ENCODE measurements at places on chromosomes 12 and 14.

DNA sequence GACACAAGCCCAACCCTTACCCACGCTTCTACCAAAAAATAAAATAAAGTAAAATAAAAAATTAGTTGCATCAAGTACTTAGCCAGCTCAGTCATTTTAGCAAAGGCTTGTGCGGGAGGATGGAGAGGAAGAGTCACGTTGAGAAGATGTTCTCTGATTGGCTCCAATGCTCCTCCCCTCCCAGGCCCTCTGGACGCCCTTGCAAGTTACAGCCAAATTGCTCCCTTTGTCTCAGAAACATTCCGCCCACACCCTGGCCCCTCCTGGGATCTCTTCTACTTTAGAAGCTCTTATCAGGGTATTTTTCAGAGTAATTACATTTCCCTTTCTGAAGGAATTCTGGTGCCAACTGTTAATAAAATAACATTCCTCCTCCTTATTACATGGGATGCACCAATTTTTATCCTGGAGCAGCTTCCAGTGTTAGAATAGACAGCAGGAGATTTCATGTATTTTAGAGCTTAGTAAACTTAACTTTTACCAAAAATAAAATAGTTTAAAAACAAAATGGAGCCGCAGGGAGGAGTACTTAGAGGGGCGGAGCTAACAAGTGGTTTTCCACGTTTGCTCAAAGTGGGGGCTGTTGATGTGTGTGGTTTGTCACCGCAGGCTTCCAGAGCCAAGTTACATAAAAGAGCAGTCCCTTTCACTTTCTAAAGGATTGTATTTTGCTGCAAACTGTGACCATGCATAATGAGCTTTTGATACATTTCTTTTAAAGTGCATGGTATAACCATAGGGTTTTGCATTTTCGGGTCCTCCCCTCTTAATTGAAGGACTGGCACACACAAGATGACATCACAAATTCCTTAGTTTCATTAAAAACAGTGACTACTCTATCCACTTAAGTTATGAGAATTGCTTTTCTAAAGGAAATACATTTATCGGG, 71.7 kb upstream of the RAP1B start:
- no peak for DNase-seq

DNA sequence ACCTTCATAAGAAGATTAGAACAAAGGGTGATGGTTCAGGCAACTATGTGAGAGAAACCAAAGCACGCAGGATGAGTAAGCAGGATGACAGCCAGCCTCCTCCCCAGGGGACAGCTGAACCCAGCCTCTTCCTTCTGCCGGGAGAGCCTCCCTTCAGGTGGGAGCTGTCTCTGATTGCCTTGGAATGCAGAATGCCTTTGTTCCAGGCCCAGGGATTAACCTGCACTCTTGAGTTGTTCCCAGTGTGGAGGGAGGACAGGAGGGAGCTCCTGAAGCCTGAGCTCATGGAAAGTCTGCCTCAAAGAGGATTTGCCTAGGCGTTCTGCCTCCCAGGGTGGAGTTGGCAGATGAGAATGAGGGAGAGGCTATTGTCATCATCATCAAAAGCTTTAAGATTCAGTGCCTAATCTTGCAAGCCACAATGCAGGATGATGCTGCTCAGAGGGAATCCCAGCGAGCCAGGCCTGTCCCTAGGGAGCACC, 3.6 kb upstream of the KRT6A start:
- no peak for DNase-seq

GRCh38 chr14:34018564-34019244, 67.8 kb upstream of the EGLN3 start:
- no peak for DNase-seq

DNA sequence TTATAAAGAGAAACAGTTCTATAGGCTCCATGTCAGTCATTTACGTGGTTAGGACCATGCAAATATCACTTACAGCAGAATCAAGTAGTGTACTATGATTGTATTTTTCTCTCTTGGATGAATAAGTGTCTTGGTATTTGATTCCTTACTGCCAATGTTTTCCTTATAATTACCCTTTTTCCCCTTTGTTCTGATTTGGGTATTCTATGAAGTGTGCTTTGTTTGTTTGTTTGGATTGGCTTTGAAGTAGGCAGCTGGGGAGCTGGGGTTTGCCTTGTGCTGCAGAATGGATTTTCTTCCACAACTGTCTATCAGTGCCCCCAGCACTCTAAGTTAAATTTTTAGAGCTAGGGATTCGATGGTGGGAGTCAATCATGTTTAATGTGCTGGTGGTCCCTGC, 12.4 kb downstream of the TMEM120B start:
- no peak for DNase-seq

- no peak for DNase-seq
Measured at GRCh38 chr12:114229150-114229549, 176.8 kb downstream of the TBX5 start.

DNA sequence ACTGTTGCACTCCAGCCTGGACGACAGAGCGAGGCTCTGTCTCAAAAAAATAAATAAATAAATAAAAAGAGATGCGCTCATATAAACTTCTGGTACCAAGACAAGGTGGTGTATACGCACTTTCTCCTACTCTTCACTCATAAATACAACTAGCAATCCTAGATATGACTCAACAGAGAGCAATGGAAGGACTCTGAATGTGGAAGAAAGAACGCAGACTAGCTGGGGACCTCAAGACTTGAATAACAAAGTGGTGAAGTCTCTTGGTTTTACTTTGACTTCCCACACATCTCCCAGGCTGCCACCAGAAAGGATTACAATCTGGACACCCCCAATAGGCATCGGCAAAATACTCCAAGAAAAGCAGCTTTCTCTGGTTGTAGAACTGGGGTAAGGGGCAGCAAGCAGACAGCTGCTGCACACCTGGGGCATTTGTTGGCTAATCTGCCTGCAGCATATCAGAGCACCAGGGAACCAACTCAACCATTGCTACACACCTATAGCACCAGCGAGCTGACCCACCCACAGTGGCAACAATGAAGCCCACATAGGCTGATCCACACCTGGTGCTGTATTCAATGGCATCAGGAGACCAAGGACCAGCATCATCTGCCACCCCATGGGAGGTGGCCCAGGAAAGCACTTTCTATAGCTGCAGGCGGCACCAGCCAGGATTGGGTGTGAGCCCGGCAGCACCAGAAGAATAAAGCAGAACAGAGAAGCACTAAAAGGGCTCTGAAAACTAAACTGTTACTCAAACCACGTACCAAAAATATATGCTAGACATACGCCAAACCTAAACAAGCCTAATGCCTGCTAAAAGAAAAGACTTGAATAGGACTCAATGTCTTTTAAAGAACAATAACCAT, 1231.7 kb upstream of the TMEM132C start:
- DNase-seq, result no peak
